Thymus (tissue), 14 donors: ENCODE measurements at places on chromosomes 6 and 20. TPM values are rescaled to one million over a fixed set of nuclear protein-coding genes. Genes with fewer than 3 reads are reported as not detected.

DNA sequence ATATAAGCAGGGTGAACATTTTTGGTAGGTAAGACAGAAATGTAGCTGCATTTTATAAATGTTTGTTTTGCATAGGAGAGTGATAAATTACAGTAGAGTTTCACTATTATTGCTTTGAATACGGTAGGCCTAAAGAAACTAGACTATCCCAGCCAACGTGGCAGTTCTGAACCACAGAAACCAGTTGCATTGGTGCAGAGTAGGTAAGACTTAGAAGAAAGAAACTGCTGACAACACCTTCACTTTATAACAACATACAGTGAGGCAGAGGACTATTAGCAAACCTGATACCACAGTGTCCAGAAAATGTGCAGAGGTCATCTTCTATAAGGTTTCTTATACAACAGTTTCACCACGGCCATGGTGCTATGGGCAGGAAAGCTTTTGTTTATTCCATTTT, 566.1 kb downstream of the KIF16B start:
- no peak overlapping the region for H3K4me3 ChIP-seq
- H3K27me3 ChIP-seq: no peaks in the 10 kb centered on the region
- no peaks in the 10 kb centered on the region for H3K36me3 ChIP-seq
- H3K27ac ChIP-seq: no peak overlapping the region

DNA sequence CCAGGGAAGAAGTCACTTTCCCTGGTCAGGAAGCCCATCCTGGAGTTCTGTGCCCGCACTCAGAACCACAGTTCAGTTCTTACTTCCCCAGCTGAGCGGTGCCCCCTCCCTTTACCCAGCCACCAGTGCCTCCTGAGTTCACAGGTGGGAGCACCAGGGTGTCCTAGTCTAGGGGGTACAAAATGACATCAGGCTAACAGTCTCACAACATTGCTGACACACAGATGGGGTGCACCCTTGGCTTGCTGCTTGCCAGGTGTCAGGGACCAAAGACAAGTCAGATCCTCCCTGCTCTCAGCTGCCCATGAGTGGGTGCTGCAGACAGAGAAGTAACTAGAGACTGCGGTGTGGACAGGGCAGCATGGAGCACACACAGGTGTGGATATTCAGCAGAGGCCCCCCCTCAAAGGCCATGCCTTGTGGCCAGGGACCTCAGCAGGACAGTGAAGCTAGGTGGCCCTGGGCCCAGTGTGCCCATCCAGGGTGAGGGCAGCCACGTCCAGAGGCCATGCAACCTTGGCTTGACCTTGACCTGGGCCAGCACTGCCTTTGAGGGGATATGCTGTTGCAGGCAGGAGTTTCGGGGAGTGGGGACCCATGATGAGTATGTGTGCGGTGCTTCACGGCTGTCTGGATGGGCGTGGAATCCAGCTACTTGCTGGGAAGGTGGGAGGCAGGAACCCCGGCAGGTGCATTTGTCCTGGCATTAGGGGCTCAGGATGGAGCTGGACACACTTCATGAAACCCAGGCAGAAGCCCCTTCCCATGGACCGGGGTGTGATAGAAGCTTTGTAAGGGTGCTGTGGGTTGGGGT, 110.4 kb upstream of the FRMD1 start:
- no peak overlapping the region for H3K4me3 ChIP-seq
- H3K27ac ChIP-seq: no peak overlapping the region
- DNase-seq: no peak
- no peaks in the 10 kb centered on the region for H3K36me3 ChIP-seq

- H3K36me3 ChIP-seq: no peaks in the 10 kb centered on the region
- no peak overlapping the region for H3K27ac ChIP-seq
- H3K27me3 ChIP-seq: no peaks in the 10 kb centered on the region
- no peaks in the 10 kb centered on the region for H3K4me1 ChIP-seq
- H3K4me3 ChIP-seq: no peak overlapping the region
These were observed 460.4 kb upstream of the PLCB4 start for GRCh38 chr20:8608470-8608869.

DNA sequence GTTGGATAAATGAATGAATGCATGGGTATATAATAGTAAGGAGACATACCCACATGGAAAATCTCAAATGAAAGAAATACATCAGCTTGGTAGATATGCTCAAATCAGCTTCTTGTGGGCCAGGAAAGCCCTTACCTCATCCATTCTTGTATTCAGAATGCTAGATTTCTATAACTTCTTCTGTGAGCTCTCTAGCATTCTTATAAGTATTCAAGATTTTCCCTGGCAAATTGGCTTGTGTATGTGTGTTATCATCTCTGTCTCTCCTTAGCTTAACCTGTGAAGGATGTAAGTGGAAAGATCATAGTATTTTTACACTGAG, 100.8 kb downstream of the OR2B2 start:
- H3K27me3 ChIP-seq: no peaks in the 10 kb centered on the region
- peak overlapping the region; percentile 82 for H3K4me3 ChIP-seq
- H3K36me3 ChIP-seq: no peaks in the 10 kb centered on the region
- H3K4me1 ChIP-seq: peaks cover 8% of the 10 kb centered on the region
- H3K27ac ChIP-seq: no peak overlapping the region
- no peak for DNase-seq

- H3K27ac ChIP-seq: no peak overlapping the region
- no peak for DNase-seq
- H3K4me1 ChIP-seq: no peaks in the 10 kb centered on the region
- H3K4me3 ChIP-seq: no peak overlapping the region
- H3K36me3 ChIP-seq: no peaks in the 10 kb centered on the region
These were observed 46.8 kb downstream of the LY86 start for GRCh38 chr6:6635291-6635690.

DNA sequence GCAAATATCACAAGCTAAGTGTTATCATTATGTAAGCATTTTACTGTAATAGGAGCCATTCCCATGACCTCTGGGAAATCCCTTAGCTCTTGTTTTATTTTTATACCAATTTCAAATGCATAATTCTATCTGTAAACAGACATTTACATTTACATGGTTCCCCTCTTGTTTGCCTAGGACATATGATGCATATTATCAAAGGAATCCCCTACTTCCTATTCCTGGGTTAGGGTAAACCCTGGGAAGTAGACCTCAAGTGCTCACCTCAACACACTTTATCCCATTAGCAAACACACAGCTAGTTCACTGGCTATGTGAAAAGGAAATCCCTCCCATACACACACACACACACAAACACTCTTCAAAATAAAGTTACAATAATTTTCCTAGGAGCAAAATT, 27.1 kb downstream of the PDE10A start:
- H3K4me3 ChIP-seq: no peak overlapping the region
- H3K27me3 ChIP-seq: no peaks in the 10 kb centered on the region
- no peak overlapping the region for H3K27ac ChIP-seq

DNA sequence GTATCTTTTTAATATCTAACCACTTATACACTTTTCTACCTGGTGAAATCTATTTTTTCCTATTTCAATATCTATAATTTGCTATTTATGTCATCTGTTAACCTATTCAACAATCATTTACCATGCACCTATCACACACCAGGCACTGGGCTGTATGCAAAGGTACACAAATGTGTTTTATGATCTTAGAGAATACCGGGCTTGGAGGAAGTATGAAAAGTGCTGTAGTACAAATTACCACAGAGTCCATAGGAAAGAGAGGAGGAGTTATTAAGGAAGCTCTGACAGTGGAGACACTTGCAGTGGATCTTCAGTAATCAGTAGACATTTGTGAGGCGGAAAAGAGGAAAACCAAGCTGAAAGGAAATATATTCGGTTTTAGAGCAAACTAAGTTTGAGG, 96.0 kb downstream of the HIVEP2 start:
- H3K4me3 ChIP-seq: no peak overlapping the region
- no peak overlapping the region for H3K27ac ChIP-seq
- H3K27me3 ChIP-seq: no peaks in the 10 kb centered on the region
- H3K36me3 ChIP-seq: peaks cover 4% of the 10 kb centered on the region

The NMBR gene
- total RNA-seq: not detected

The OPN5 gene
- not detected for total RNA-seq

The C2 gene
- 9.0 TPM for total RNA-seq

The CTCFL gene
- 0.05 TPM for total RNA-seq

The DSP gene
- total RNA-seq: 40.7 TPM

The TCF19 gene
- total RNA-seq: 23.8 TPM
